Kidney capillary endothelial cell (primary cell): ENCODE measurements at places on chromosomes 16 and 17.

GRCh38 chr17:8138374-8138671 lies 13.9 kb downstream of the PER1 start:
- DNase-seq, result no peak

- peak; percentile 42 for DNase-seq
These were observed 64.8 kb upstream of the ADAMTS18 start for GRCh38 chr16:77499373-77500285.

DNA sequence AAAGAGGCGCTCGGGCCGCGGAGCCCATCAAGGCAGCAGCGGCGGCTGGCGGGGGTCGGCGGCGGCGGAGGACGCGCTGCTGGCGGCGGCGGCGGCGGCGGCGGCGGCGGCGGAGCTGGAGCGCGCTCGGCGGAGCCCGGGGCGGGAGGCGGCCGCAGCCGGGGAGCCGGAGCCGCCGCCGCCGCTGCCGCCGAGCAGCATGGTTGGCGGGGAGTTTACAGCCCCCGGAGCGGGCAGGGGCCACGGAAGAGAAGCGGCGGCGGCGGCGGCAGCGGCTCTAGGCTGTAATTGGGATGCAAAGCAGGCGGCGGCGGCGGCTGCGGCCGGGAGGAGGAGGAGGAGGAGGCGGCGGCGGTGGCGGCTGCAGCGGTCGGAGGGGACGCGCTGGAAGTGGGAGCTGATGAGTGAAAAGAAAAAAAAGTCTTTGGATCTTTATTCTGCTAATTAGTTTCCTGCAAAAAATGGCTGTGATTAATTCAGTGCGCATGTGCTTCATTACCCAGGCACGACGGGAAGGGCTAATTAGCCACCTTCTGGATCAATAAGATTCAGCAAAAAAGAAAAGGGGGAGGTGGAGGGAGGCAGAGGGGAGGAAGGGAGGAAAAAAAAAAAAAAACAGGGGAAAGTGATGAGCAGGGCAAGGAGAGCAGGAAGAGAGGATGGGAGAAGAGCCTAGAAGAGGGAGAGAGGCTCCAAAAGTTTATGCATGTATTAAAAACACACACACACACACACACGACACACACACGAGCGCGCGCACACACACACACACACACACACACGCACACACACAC lies 10.9 kb upstream of the ZFHX3 start:
- no peak for DNase-seq

DNA sequence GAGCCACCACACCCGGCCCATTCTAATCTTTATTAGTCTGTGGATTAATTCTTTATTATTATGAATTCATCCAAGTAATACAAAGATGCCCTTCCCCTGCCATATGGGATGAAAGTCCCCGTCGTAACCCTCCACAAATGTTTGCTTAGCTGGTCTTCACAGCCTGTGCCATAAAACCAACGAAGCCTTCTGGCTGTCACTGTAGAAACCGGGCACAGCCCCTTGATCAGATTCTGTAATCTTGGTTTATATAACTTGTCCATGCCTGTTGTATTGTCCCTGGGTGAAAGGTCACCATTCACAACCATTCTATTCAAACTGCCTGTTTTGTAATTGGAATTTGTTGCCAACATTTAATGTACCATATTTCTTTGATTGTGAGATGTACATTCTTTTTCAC lies 66.5 kb downstream of the ATP2C2 start:
- DNase-seq, result no peak

- peak; percentile 87 for DNase-seq
These were observed 13.7 kb downstream of the MXRA7 start for GRCh38 chr17:76696763-76697701.

DNA sequence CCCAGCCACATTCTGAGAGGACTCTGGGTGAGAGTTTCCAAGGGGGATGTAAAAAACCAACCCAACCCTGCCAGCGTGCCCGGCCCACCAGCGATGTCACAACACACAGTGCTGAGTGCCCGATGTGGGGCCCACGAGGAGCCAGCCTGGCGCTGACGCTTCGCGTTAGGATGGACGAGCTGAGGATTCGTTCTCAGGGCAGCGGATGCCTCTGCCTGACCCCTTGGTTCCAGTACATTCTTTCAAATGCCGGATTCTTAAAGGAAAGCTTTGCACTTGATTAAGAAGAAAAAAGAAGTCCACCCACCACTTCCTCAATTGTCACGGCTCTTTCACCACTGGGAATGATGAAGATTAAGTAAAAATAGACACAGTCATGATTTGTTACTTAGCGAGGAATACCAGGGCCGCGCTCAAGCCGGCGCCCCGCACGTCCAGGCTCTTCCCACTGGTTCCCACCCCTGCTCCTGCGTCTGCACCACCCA lies 79.4 kb downstream of the IRF8 start:
- DNase-seq, result no peak

- no peak for DNase-seq
These were observed 4.1 kb downstream of the FXR2 start for GRCh38 chr17:7610641-7611040.

DNA sequence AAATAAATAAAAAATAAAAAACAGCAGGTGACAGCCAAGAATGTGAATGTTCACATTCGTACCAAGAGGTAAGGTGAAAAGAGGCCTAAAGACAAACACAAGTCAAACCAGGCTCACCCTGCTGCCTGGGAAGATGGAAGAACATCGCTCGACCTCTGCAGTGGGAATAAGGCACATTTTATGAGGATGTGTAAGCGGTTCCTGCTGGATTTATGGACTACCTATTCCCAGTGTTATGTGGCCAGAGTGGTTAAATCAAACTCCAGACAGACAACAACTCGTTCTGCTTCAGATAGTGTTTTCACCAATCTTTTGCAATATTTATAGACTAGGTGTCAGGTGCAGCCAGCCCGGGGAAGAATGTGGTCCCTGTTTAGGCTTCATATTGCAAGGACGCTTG lies 215.0 kb upstream of the HSBP1 start:
- DNase-seq, result no peak

GRCh38 chr17:56681561-56682266 lies 88.2 kb downstream of the NOG start:
- DNase-seq, result peak; percentile 87

- DNase-seq, result no peak
These were observed 127.2 kb upstream of the RCVRN start for GRCh38 chr17:10032118-10032852.

DNA sequence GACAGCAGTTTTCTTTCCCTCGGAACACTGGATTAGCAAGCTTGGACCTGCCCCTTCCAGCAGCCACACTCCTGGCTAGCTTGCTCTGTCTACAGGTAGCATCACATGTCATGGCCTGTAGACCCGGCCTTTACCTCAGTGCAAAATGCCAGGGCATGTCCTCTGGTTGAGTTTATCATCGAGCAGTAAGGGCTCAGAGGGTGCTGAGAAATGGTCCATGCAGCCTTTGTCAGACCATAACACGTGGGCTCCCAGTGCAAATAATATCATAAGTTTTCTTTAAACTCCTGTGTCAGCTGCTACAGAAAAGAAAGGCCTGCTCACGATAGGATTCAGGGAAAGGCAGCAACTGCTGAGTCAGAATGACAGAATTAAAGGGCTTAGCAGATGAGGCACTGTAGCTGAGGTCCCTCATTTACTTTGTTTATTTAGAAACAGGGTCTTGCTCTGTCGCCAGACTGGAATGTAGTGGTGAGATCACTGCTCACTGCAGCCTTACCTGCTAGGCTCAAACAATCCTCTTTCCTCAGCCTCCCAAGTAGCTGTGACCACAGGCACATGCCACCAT lies 8.0 kb upstream of the GNA13 start:
- DNase-seq, result peak; percentile 33

DNA sequence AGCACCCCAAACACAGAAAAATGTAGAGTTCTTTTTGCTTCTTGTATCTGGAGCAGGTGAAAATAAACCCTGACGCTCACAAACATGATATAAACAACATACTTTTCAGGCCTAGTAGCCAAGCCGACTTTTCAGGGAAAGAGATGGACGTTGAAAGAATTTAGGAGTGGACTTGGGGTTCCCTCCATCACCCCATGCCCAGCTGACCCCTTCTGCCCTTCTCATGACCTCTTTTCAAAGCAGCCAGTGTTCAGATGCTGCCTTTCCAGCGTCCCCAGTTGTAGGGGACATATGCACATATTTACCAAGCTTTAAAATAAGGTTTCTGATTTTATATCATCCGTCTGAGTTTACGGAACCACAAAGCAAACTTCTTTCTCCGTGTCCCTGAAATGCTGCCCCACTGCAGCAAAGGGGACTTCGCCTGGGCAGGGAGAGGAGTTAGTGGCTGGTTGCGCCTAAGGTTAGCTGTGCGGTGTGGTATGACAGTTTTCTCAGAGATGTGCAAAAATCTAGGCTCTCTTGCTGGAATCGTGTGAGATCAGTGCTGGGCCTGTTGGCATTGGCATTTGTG lies 235.5 kb downstream of the MRTFB start:
- DNase-seq, result no peak

- no peak for DNase-seq
These were observed 634.1 kb upstream of the RBFOX1 start for GRCh38 chr16:6698548-6698947.

GRCh38 chr17:76491271-76492122 lies 9.7 kb downstream of the RHBDF2 start:
- no peak for DNase-seq

DNA sequence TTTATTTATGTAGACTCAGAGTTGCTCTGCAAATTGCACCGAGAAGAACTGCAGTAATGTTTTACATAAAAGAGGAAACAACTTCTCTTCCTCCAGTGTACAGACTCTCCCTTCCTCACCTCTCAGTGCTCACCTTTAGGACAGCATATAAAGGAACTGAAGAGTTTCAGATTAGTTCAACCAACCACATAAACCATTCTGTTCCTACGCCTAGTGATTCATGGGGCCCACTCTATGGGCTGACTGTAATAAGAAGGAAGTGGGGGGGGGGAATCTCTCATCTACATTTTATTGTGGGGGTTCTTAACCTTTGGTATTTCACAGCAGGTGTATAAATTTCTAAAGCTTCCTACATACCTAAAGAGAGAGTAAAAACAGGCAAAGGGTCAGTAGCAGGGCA lies 18.3 kb downstream of the ZSWIM7 start:
- no peak for DNase-seq

- no peak for DNase-seq
These were observed 138.1 kb downstream of the ASIC2 start for GRCh38 chr17:33154869-33155455.

GRCh38 chr16:64736857-64737256 lies 385.0 kb downstream of the CDH11 start:
- no peak for DNase-seq

- DNase-seq, result no peak
These were observed 50.1 kb downstream of the BRIP1 start for GRCh38 chr17:61813211-61813610.

- no peak for DNase-seq
These were observed 125.3 kb downstream of the FTO start for GRCh38 chr16:53829186-53829747.

GRCh38 chr17:75814900-75815373 lies 29.3 kb downstream of the UNC13D start:
- DNase-seq, result peak; percentile 53

GRCh38 chr17:20273741-20274500 lies 193.4 kb downstream of the LGALS9B start:
- no peak for DNase-seq

GRCh38 chr17:83079352-83079747 lies at the start of gene METRNL:
METRNL (plus strand) TSS chr17:83079609; CDS start chr17:83079816, 207 bp downstream.
- peak; percentile 60 for DNase-seq

DNA sequence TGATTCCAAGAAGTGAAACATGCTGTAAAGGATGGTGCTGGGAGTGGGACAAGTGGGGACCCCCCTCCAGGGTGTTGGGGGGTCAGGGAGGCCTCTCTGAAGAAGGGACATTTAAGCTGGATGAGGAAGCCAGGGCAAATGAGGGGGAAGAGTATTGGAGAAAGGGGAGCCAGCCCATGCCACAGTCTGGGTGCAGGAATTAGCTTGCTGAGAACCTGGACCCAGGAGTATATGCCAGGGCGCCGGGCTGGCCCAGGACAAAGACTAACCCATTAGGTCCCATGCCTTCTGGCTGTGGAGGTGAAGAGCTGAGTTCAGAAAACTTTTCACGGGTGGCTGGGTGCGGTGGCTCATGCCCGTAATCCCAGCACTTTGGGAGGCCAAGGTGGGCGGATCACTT lies 45.6 kb upstream of the PIK3R6 start:
- DNase-seq, result no peak

- DNase-seq, result no peak
These were observed 18.8 kb upstream of the PHOSPHO1 start for GRCh38 chr17:49249292-49249794.

DNA sequence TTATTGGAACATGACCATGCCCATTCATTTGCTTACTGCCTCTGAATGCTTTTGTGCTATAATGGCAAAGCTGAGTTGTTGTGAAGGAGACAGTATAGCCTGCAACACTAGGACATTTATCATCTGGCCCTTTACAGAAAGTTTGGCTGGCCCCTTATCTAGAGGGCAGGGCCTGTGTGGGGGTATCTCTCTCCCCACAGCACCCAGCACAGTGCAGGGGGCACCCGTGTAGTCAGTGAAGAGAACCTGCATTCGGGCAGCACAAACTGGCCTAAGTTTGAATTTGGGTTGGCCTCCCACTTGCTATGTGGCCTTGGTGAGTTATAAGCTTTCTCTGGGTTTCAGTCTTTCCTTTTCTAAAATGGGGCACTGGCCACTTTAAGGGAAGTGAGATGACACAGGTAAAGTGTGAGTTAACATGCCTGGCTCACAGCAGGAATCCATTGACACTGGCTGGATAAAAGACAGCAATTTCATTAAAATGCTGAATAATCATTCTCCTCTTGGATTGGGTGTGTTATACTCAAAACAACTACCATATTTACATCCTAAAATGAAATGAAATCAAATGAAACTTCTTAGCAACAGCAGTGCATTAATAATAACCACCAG lies 12.1 kb downstream of the UBE2O start:
- DNase-seq, result no peak
